ENCODE measurements at places on chromosomes 1 and 21. TPM values are rescaled to one million over a fixed set of nuclear protein-coding genes. Genes with fewer than 3 reads are reported as not detected.

DNA sequence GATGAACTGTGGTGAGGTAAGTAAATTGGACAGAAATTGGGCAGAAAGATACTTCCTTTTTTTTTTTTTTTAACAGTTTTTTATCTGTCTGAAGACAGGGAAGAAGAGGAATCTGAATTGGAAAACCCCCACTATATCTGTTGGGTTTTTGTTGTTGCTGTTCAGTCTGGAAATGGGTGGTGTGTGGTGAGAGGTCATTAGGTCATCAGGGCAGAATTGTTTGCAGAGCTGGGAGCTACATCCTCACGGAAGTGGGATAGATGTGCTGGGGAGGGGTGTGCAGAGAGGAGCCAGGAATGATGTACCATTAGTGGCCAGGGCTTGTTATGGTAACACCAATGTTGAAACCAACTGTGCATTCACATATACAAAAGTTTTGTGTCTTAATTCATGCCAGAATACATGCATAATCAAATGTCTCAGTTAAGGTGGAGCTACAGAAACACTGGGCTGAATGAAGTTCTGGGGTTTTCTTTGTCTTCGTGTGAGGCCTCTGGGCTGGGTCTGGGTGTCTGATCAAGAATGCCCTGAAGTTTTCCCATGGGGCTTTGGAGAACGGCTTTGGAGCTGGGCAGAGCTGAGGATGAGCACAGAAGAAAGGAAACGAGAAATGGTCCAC, 12.4 kb downstream of the USP25 start:
- H3K27me3 ChIP-seq = no peaks in the 10 kb centered on the region
- no peak overlapping the region for H3K27ac ChIP-seq
- H3K36me3 ChIP-seq = no peaks in the 10 kb centered on the region
- peaks cover 33% of the 10 kb centered on the region for H3K4me1 ChIP-seq

- peak within 1 kb of the TSS; percentile 26 for H3K27ac ChIP-seq
- H3K4me3 ChIP-seq = peak within 1 kb of the TSS; percentile 32
- no peaks in the 10 kb centered on the region for H3K36me3 ChIP-seq
- DNase-seq = peak; percentile 54
- peaks cover 35% of the 10 kb centered on the region for H3K4me1 ChIP-seq
- no peaks in the 10 kb centered on the region for H3K27me3 ChIP-seq
Observed at GRCh38 chr1:26021647-26022403, at the start of gene EXTL1. Gene EXTL1, plus strand, starts transcription at chr1:26021775. Its CDS starts 872 bp downstream, at chr1:26022647.

DNA sequence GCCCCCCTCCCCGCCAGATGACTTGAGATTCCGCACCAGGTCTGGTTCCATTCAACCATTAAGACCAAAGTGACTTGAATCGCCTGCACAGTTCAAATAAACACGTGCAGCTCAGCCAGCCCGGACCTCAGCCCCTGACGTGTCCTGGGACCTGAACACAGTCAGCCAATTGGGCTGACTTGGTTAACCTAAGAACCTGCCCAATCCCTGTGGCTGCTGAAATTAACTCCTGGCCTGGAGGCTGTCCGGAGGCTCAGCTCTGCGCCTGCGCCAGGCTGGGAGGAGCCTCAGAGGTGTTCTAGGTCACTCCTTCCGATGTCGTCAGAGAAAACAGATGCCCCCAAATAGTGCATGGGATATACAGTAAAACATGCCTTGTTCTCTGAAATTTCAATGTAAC, 73.4 kb downstream of the SCCPDH start:
- H3K27ac ChIP-seq = no peak overlapping the region
- H3K36me3 ChIP-seq = no peaks in the 10 kb centered on the region
- H3K4me3 ChIP-seq = no peak overlapping the region
- H3K27me3 ChIP-seq = no peaks in the 10 kb centered on the region
- no peaks in the 10 kb centered on the region for H3K4me1 ChIP-seq

Gene SLC5A3
- 57.9 TPM for total RNA-seq

DNA sequence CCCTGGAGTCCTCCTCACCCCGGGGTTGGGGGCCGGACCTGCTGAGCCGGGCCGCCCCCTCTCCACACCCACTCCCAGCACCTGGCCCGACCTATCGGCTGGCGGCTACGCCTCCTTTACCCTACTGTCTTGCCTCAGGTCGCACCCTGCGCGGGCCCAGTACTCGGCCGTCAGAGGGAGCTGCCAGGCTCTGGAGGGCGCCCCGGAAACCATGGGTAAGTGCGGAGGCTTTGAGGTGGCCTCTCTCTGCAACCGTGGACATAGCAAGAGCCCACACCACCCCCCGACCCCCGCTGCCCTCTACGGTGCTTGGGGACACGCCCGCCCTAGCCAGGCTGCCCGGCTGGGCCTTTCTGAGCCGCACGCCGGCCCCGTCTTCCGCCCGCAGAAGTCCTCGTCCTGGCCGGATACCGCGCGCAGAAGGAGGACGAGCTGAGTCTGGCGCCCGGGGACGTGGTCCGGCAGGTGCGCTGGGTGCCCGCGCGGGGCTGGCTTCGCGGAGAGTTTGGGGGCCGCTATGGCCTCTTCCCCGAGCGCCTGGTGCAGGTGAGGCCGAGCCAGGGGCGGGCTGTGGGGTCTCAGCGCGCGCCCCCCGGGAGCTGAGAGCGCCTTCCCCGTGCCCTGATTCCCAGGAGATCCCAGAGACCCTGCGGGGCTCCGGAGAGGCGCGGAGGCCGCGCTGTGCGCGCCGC, at the start of gene SH3D21:
Gene SH3D21 (plus strand): TSS at position 159 of the 692 bp plus-strand sequence. CDS start 53 bp downstream, at position 212.
- peak; percentile 55 for DNase-seq
- H3K4me1 ChIP-seq = peaks cover 7% of the 10 kb centered on the region
- H3K36me3 ChIP-seq = no peaks in the 10 kb centered on the region
- H3K27ac ChIP-seq = peak within 1 kb of the TSS; percentile 81

Gene SPRR2A
- not detected for total RNA-seq

Gene EXTL1
- 2.2 TPM for total RNA-seq

Gene BRINP3
- 0.28 TPM for total RNA-seq

- H3K4me1 ChIP-seq = no peaks in the 10 kb centered on the region
- H3K27me3 ChIP-seq = no peaks in the 10 kb centered on the region
- H3K36me3 ChIP-seq = no peaks in the 10 kb centered on the region
Observed at GRCh38 chr1:192729500-192729899, 79.3 kb upstream of the RGS2 start.

Gene DNALI1
- total RNA-seq = 8.8 TPM

- H3K4me1 ChIP-seq = no peaks in the 10 kb centered on the region
- no peak for DNase-seq
- H3K36me3 ChIP-seq = no peaks in the 10 kb centered on the region
- H3K27me3 ChIP-seq = no peaks in the 10 kb centered on the region
- H3K4me3 ChIP-seq = no peak overlapping the region
- H3K27ac ChIP-seq = no peak overlapping the region
Observed at GRCh38 chr21:37530901-37531351, 164.4 kb downstream of the DYRK1A start.

- H3K4me1 ChIP-seq = peaks cover 9% of the 10 kb centered on the region
- H3K27ac ChIP-seq = no peak overlapping the region
- no peak for DNase-seq
Observed at GRCh38 chr1:36463463-36463802, 751 bp downstream of the MRPS15 start.

DNA sequence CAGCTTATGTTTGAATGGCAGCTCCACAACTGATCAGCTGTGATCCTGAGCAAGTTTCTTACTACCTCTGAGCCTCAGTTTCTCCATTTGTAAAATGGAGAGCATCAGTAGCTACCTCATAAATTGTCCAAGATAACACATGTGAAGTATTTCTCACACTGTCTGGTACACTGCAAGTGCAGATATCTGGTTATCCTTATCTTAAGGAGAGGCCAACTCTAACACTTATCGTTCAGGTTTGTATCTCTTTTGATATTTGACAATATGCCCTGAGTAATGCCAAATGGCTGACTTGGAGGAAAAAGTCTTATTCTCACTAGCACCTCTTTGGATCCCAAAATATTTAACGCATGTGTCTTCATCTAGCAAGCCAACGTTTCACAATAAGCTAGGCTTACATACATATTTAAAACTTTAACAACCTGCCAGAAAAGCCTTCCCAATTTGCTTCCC, 2.7 kb downstream of the CSRP1 start:
- DNase-seq = no peak
- H3K4me1 ChIP-seq = peaks cover 35% of the 10 kb centered on the region
- no peak overlapping the region for H3K4me3 ChIP-seq
- peak overlapping the region; percentile 92 for H3K27ac ChIP-seq
- H3K36me3 ChIP-seq = no peaks in the 10 kb centered on the region

Gene LCE3E
- total RNA-seq = not detected

Gene IFI44L
- total RNA-seq = 12.5 TPM

DNA sequence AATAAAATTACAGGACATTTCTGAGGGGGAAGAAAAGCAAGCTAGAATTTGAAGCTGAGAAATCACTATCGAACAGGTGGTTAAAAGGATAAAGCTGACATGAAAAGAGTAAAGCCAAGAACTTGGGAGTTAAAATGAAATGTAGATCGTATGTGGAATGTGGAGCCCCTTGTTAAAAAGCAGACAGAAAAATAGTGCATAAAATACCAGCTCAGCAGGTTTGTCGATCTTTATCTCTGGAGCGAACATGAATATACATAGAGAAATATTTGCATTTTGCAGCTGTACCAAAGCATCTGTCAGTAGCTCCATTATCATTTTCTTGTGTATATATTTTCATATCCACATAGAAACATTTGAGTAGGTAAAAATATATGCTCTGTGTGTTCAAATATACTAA, 73.6 kb upstream of the CDC42BPA start:
- H3K27me3 ChIP-seq = no peaks in the 10 kb centered on the region
- H3K27ac ChIP-seq = no peak overlapping the region
- no peak for DNase-seq
- no peak overlapping the region for H3K4me3 ChIP-seq

Gene SLAMF6
- total RNA-seq = 0.21 TPM

Gene CLIC6
- not detected for total RNA-seq

Gene BNIPL
- total RNA-seq = 2.4 TPM

Gene NMNAT1
- total RNA-seq = 27.1 TPM

Gene C1QC
- total RNA-seq = 24.1 TPM

DNA sequence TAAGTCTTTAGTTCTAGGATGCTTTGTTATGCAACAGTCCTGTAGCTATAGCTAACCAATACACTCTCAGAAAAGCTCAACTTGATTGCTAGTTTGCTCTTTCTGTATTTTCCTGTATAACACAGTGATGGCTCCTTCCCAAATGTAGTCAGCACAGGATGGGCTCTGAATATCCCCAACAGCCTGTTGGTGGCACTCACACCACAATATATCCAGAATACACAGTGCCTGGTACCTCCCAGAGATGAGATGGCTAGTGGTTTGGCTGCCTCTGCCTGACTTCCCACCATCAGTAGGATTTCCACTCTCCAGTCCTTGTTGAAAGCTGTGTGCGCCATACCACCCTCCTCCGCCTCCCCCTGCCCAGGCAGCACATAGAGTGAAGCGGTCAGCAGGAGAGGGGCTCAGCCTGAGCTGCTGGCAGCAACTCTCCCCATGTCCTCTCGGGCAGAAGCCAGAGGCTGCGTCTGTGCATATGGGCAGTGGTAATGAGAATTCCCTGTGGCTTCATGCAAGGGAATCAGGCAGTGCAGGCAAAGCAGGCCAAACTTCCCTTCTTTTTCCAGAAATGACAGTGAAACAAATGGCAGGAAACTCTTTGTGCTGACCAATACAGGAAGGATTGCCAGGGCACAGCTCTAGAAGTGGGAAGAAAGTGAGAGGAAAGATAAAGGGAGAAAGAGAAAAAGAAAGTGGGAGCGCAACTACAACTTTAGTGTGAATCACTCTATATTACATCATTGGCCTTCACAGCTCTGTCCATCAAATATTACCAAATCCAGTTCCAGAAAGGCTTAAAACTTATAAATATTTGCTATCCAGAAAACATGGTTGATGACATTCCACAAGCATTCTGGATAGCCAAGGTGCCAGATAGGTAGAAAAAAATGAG, 49.7 kb downstream of the LMX1A start:
- H3K4me1 ChIP-seq = no peaks in the 10 kb centered on the region
- no peak overlapping the region for H3K4me3 ChIP-seq
- no peak for DNase-seq
- H3K36me3 ChIP-seq = no peaks in the 10 kb centered on the region
- H3K27me3 ChIP-seq = no peaks in the 10 kb centered on the region
- no peak overlapping the region for H3K27ac ChIP-seq

DNA sequence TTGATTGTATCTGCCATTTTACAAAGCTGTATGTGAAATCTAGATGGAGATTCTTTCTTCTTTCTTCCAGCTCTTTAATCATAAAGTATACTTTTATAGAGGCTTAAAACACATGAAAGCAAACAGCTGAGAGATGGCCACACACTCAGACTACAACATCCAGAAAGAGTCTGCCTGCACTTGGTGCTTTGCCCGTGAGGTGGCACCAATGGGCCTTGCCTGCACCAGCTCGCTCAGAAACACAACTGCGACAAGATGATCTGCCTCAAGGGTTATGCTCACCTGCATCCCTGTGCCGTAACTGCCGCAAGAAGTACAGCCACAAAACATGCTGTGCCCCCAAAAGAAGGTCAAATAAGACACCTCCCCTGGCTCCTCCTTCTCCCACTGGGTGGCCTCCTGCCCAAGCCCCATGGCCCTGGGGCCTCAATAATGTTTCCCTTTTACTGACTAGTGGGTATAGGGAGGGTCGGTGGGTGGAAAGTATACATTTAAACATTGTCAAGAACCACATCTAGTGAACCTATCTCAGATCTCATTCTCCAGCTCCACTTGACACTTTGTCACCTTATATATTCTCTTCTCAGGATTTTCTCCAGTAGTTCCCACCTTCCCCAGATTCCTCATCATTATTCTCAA, 66.7 kb upstream of the ANGPTL3 start:
- DNase-seq = peak; percentile 41
- no peak overlapping the region for H3K4me3 ChIP-seq
- H3K4me1 ChIP-seq = no peaks in the 10 kb centered on the region
- H3K36me3 ChIP-seq = no peaks in the 10 kb centered on the region

- DNase-seq = peak; percentile 58
- no peak overlapping the region for H3K27ac ChIP-seq
- no peak overlapping the region for H3K4me3 ChIP-seq
- no peaks in the 10 kb centered on the region for H3K36me3 ChIP-seq
- H3K27me3 ChIP-seq = no peaks in the 10 kb centered on the region
Observed at GRCh38 chr1:16164213-16165072, 8.6 kb upstream of the EPHA2 start.

DNA sequence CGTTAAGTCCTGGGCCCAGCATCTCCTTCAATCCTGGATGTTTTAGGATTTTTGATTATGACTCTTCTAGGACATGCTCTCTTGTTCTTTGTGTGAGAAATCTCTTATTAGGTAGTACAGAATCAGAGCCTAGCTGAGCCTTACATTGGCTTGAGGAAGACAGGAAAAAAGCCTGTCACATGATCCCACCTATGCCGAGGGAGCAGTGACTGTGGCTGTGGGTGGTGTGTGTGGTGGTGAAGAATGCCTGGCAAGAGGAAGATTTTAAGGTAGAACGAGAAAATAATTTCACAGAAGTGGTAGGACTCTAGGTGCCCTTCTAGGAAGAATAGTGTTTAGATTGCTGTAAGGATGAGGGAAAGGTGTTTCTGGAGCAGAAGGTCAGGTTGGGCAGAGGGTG, 449.5 kb upstream of the PROX1 start:
- no peak overlapping the region for H3K27ac ChIP-seq
- no peaks in the 10 kb centered on the region for H3K27me3 ChIP-seq
- DNase-seq = no peak
- H3K36me3 ChIP-seq = no peaks in the 10 kb centered on the region
- H3K4me3 ChIP-seq = no peak overlapping the region
- H3K4me1 ChIP-seq = no peaks in the 10 kb centered on the region

Gene CFHR4
- not detected for total RNA-seq

Gene GPR52
- total RNA-seq = 0.47 TPM
